Activated naive CD4-positive, alpha-beta T cell treated with anti-CD3 and anti-CD28 coated beads, Interleukin-2, amount 10 ng/mL, durations not matched to agents 7 days and 5 days (primary cell): ENCODE measurements at places on chromosomes 12 and 14.

GRCh38 chr12:47744005-47744651, 14.6 kb downstream of the RAPGEF3 start:
- H3K27ac ChIP-seq = no peak overlapping the region
- DNase-seq = peak; percentile 81
- peaks cover 69% of the 10 kb centered on the region for H3K27me3 ChIP-seq
- H3K36me3 ChIP-seq = no peaks in the 10 kb centered on the region
- peaks cover 8% of the 10 kb centered on the region for H3K4me1 ChIP-seq

DNA sequence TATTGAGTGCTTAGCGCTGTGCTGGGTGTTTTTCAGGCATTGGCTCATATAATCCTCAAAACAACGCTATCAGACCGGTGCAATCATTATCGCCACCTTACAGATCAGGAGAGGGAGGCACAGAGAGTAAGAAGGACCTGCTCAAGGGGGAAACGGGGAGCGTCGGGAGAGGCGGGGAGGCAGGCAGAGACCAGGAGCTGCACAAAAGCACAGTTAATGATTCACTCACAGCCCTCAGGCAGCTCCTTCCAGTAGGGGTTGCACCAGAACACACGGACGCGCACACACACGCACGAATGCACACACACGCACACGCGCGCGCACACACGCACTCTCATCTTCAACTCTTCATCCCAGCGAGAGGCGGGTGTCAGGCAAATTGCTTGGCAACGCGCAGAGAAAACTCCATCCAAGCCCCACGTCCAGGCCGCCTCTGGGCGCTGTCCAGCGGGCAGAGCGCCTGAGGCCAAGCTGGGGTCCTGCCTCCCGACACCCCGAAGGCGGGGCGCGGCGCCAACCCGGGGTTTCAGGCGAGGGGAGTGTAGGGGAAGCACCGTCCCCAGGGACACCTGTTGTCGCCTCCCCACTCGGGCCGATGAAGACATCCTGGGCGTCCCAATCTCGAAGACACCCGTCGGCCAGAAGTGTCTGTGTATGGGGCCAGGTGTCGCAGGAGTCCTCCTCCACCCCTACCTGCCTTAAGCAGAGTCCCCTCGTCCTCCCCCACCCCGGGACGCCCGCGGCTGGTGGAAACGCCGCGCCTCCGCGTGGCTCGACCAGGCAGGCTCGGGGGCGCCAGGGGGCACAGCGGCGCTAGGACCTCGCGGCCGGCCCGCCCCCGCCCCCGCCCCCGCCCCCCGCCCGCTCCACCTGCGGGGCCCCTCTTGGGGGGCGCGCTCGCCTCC, 35.5 kb upstream of the STON2 start:
- no peaks in the 10 kb centered on the region for H3K36me3 ChIP-seq
- peak overlapping the region; percentile 56 for H3K4me3 ChIP-seq
- H3K27ac ChIP-seq = no peak overlapping the region
- H3K4me1 ChIP-seq = peaks cover 10% of the 10 kb centered on the region
- H3K27me3 ChIP-seq = peaks cover 83% of the 10 kb centered on the region

- H3K36me3 ChIP-seq = no peaks in the 10 kb centered on the region
- no peak overlapping the region for H3K27ac ChIP-seq
- H3K4me3 ChIP-seq = no peak overlapping the region
- peaks cover 30% of the 10 kb centered on the region for H3K27me3 ChIP-seq
- no peak for DNase-seq
- H3K4me1 ChIP-seq = peaks cover 16% of the 10 kb centered on the region
These were observed 10.3 kb upstream of the SP7 start for GRCh38 chr12:53346491-53346890.

GRCh38 chr12:3976351-3976938, 103.2 kb upstream of the PARP11 start:
- no peak overlapping the region for H3K4me3 ChIP-seq
- no peak overlapping the region for H3K27ac ChIP-seq
- no peaks in the 10 kb centered on the region for H3K36me3 ChIP-seq
- DNase-seq = no peak

GRCh38 chr12:15672671-15673270, 116.4 kb downstream of the EPS8 start:
- H3K36me3 ChIP-seq = no peaks in the 10 kb centered on the region
- DNase-seq = no peak
- H3K27me3 ChIP-seq = no peaks in the 10 kb centered on the region
- no peak overlapping the region for H3K27ac ChIP-seq

- H3K27ac ChIP-seq = no peak overlapping the region
- H3K4me3 ChIP-seq = no peak overlapping the region
- peaks cover 39% of the 10 kb centered on the region for H3K27me3 ChIP-seq
- DNase-seq = no peak
These were observed 90.1 kb downstream of the HELB start for GRCh38 chr12:66392266-66392915.

DNA sequence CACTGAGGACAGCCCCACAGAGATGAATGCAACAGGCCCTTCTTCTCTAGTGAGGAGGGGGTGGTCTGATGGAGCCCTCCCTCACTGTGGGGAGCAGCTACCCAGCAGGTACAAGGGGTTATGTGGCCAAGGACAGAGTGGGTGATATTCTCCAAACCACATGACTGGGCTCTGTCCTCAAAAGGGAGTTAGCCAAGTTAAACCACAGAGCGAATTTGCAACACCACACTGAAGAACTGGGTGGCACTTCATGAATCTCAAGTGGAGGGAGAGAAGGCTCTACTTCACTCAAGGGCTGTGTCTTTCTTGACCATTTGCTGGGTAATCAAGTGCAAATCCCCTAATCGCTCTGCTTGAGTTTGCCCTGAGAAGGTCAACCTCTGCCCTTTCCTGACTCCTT, 12.5 kb downstream of the GPR68 start:
- H3K27me3 ChIP-seq = no peaks in the 10 kb centered on the region
- DNase-seq = no peak
- peaks cover 66% of the 10 kb centered on the region for H3K36me3 ChIP-seq
- peak overlapping the region; percentile 29 for H3K4me3 ChIP-seq
- peak overlapping the region; percentile 99 for H3K27ac ChIP-seq

DNA sequence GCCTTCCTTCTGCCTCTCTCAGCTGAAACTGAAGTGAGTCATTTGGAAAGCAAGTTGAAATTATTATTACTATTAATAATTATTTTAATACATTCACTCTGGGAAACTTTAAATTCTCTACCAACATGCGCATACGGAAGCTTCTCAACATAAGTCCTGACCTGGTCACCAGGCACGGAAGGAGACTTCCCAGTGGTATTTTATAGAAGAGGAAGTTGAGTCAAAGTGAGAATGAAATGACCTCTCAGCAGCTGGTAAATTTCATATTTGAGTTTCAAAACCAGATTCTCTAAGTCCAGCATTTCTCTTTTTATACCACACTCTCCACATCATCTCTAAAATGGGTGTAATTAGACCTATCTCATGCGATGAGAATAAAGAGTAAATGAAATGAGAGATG, 747.4 kb downstream of the VRK1 start:
- DNase-seq = no peak
- H3K27ac ChIP-seq = no peak overlapping the region
- H3K36me3 ChIP-seq = peaks cover 1% of the 10 kb centered on the region

- no peak overlapping the region for H3K27ac ChIP-seq
- DNase-seq = no peak
- H3K36me3 ChIP-seq = peaks cover 12% of the 10 kb centered on the region
- no peak overlapping the region for H3K4me3 ChIP-seq
- no peaks in the 10 kb centered on the region for H3K27me3 ChIP-seq
- H3K4me1 ChIP-seq = no peaks in the 10 kb centered on the region
These were observed 65.0 kb downstream of the RFLNA start for GRCh38 chr12:124359671-124360581.

- H3K4me1 ChIP-seq = peaks cover 57% of the 10 kb centered on the region
- H3K27ac ChIP-seq = peak overlapping the region; percentile 34
- peak overlapping the region; percentile 71 for H3K4me3 ChIP-seq
- H3K27me3 ChIP-seq = peaks cover 19% of the 10 kb centered on the region
- H3K36me3 ChIP-seq = no peaks in the 10 kb centered on the region
These were observed 44.7 kb upstream of the ATP23 start for GRCh38 chr12:57896434-57897201.

- H3K27me3 ChIP-seq = no peaks in the 10 kb centered on the region
- peaks cover 20% of the 10 kb centered on the region for H3K36me3 ChIP-seq
- H3K4me1 ChIP-seq = peaks cover 6% of the 10 kb centered on the region
- no peak overlapping the region for H3K27ac ChIP-seq
- no peak overlapping the region for H3K4me3 ChIP-seq
These were observed 17.6 kb upstream of the SRP54 start for GRCh38 chr14:34964977-34965764.

GRCh38 chr12:57591782-57592325, 862 bp downstream of the PIP4K2C start:
- H3K4me1 ChIP-seq = peaks cover 25% of the 10 kb centered on the region
- no peaks in the 10 kb centered on the region for H3K27me3 ChIP-seq
- DNase-seq = no peak
- H3K4me3 ChIP-seq = peak overlapping the region; percentile 83
- H3K36me3 ChIP-seq = peaks cover 19% of the 10 kb centered on the region

DNA sequence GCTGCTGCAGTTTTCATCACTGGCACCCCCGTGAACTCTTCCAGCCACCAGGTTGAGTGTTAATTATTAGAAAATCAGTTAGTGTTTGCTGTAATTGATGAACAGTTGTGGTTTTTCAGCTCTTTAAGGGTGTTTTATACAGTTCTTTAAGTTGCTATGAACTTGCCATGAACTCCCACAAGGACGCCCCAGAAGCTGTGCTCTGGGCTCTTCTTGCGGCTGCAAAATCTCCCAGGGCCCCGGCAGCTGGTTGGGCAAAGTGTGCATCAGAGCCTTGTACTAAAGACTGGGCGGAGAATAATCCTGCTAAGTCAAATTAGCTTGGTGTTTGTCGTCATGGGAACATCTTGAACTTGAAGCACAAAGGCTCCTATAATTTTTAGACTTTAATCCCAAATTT, 82.2 kb downstream of the EML1 start:
- no peak overlapping the region for H3K27ac ChIP-seq
- DNase-seq = no peak
- H3K27me3 ChIP-seq = peaks cover 19% of the 10 kb centered on the region
- H3K36me3 ChIP-seq = no peaks in the 10 kb centered on the region

DNA sequence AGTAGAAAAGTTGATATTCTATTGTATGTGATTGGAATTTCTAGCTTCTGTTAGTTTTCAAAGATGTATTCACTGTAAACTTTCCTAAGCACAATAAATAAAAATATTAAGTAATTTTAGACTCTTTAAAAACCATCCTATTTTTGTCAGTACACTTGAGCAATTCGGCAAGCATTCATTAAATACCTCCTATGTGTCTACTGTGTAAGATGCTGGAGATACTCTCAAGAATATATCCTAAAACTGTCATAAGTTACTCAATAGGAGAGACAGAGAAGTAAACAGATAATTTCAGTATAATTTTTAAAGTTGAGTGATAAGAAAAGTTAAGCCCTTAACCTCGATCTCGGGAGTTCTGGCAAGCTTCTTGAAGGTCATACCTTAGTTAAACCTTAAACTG, 46.1 kb downstream of the FANCM start:
- H3K27me3 ChIP-seq = no peaks in the 10 kb centered on the region
- no peaks in the 10 kb centered on the region for H3K4me1 ChIP-seq
